ENCODE measurements at places on chromosomes 6 and 20.

DNA sequence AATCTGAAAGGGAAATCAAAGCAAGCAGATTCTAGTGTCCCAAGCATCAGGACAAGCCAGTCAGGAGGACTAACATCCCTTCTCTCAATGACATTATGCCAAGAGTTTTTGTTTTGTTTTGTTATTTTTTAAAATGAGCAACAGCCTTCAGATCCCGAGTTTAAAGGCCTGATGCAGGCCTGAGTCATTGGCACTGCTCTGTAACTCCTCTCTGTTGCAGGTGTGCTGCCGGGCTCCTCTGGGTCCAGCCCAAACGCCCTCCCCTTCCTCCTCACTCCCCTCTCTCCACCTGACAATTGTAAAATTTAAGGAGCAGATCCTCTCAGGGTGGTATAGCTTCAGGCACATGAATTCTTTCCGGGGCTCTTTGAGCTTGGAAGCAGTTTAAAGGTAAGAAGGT lies 502.0 kb downstream of the BMP2 start:
- DNase-seq = no peak

- DNase-seq = no peak
Measured at GRCh38 chr6:29479560-29479959, 8.2 kb downstream of the MAS1L start.

DNA sequence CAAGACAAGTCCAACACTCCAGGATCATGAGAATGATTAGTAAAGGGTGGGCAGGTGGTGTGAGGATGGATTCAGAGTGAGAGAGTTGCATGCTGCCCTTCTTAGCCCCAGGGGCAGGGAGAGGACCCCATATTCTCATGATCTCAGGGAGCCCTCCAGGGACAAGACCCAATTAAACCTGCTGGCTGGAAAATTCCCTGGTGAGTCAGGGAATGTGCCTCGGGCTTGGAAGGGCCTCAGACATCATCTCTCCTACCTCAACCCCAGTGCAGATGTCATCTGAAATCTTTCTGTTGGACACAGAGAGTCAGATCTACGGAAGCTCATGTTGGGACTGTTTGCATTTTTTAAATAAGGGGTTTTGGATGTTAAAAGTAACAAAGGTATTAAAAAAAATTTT lies 9.2 kb upstream of the SIRPD start:
- DNase-seq = no peak

DNA sequence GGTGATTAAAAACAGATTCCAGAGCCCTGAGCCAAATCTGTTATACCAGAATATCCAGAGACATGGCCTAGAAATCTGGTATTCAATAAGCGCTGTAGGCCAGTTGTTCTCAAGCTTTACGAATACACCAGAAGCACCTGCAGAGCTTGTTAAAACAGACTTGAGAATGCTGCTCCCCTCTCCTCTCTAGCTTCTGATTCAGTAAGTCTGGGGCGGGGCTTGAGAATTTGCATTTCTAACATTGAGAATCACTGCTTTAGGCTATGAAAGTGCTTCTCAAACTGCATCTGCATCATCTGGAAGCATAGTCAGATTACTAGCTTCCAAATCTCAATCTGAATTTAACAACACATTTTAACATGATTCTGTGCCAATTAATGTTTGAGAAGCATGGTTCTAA lies 20.5 kb upstream of the MAN1A1 start:
- DNase-seq = no peak
